ENCODE measurements at places on chromosomes 7 and 10. TPM values are rescaled to one million over a fixed set of nuclear protein-coding genes. Genes with fewer than 3 reads are reported as not detected.

The GLUD1 gene
- total RNA-seq: 324 TPM

The PRRT4 gene
- total RNA-seq: 4.0 TPM

The FANK1 gene
- total RNA-seq: 19.1 TPM

The NEUROD6 gene
- 10.4 TPM for total RNA-seq

The ASIC3 gene
- total RNA-seq: 1.5 TPM

The TMEM140 gene
- 3.4 TPM for total RNA-seq

The TAS2R41 gene
- total RNA-seq: not detected

The RNLS gene
- total RNA-seq: 16.1 TPM

The DRGX gene
- total RNA-seq: 18.3 TPM

The SPDYE18 gene
- total RNA-seq: 1.4 TPM

The FIGNL1 gene
- total RNA-seq: 20.3 TPM

The PAPOLB gene
- total RNA-seq: 1.5 TPM

The GIMAP5 gene
- total RNA-seq: 20.1 TPM

The TSPAN15 gene
- total RNA-seq: 27.2 TPM

The C10orf90 gene
- total RNA-seq: 1.7 TPM

The ATP6V0A4 gene
- total RNA-seq: 1.3 TPM

The SEPHS1 gene
- total RNA-seq: 53.3 TPM

The FAM25G gene
- not detected for total RNA-seq

The DKK1 gene
- total RNA-seq: 3.5 TPM

The ABCC2 gene
- 0.66 TPM for total RNA-seq

The FAM24B gene
- 4.9 TPM for total RNA-seq

The OPN1SW gene
- 0.28 TPM for total RNA-seq

The RAB18 gene
- total RNA-seq: 103 TPM

The GOLGA7B gene
- 5.8 TPM for total RNA-seq

The ATG9B gene
- 2.3 TPM for total RNA-seq

The CXCL12 gene
- total RNA-seq: 152 TPM

The NEUROG3 gene
- not detected for total RNA-seq

The RSPH10B2 gene
- total RNA-seq: 8.3 TPM

The EVX1 gene
- total RNA-seq: not detected

The PLA2G12B gene
- not detected for total RNA-seq

The CC2D2B gene
- total RNA-seq: 3.0 TPM

The PCLO gene
- 19.7 TPM for total RNA-seq

The TMEM72 gene
- total RNA-seq: 0.99 TPM

The FXYD4 gene
- total RNA-seq: not detected

The HOGA1 gene
- 4.0 TPM for total RNA-seq

The SRRT gene
- 21.3 TPM for total RNA-seq

The KCND2 gene
- total RNA-seq: 74.5 TPM

The MRPL32 gene
- 55.9 TPM for total RNA-seq

The REEP3 gene
- 54.3 TPM for total RNA-seq

The NKX1-2 gene
- total RNA-seq: 0.79 TPM

The UTF1 gene
- total RNA-seq: not detected

The INA gene
- 117 TPM for total RNA-seq

The AKR1D1 gene
- total RNA-seq: not detected

The EZH2 gene
- total RNA-seq: 17.4 TPM

The RBP4 gene
- total RNA-seq: 3.7 TPM

The TBL2 gene
- total RNA-seq: 50.3 TPM

The DOCK1 gene
- 74.1 TPM for total RNA-seq

The SLC13A4 gene
- 50.2 TPM for total RNA-seq

The FOXP2 gene
- total RNA-seq: 27.5 TPM

The HMX3 gene
- total RNA-seq: not detected

The OR2A12 gene
- not detected for total RNA-seq

The VAX1 gene
- total RNA-seq: not detected

The GIMAP4 gene
- 21.5 TPM for total RNA-seq
